ENCODE measurements at places on chromosomes 6 and 20.

DNA sequence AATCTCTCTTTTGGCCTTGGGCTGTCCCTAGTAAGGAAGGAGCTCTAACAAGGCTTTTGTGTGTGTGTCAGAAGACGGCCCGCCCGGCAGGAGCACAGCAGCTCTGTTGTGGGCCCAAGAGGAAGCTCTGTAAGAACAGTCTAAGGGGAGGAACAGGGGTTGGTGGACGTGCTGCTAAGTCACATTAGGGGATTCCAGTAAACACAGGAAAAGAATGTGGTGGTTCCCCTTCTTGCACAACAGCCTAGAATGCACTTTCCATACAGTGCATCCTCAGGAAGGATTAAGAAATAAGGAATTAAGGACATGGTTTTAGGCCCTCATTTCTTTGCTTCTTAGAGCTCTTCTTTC, 114.5 kb downstream of the RNF144B start:
- no peak for DNase-seq

GRCh38 chr20:22951966-22952365, 83.1 kb upstream of the SSTR4 start:
- DNase-seq = no peak

GRCh38 chr6:8948733-8949132, 513.4 kb upstream of the SLC35B3 start:
- DNase-seq = no peak

- peak; percentile 50 for DNase-seq
Measured at GRCh38 chr6:33314515-33314942, 651 bp upstream of the TAPBP start.

GRCh38 chr20:24977336-24977735, 15.2 kb downstream of the APMAP start:
- no peak for DNase-seq

DNA sequence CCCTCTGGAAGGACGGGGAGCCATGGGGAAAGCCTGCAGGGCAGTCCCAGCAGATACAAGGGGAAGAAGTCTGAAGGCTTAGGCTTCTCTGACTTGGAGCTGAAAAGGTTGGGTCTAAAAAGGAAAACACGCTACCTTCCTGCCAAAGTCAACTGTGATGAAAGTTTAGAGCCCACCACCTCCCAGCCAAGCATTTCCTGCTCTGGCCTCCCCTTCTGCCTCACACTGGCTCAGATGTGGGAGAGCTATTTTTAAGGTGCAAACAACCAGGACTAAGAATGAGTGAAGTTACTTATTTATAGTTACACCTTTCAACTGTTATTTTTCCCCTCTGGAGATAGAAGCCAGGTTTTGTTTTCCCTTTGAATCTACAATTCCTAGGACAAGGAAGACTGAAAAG, 21.2 kb downstream of the NEDD9 start:
- DNase-seq = no peak

- DNase-seq = no peak
Measured at GRCh38 chr6:42460883-42461282, 9.2 kb upstream of the TRERF1 start.

DNA sequence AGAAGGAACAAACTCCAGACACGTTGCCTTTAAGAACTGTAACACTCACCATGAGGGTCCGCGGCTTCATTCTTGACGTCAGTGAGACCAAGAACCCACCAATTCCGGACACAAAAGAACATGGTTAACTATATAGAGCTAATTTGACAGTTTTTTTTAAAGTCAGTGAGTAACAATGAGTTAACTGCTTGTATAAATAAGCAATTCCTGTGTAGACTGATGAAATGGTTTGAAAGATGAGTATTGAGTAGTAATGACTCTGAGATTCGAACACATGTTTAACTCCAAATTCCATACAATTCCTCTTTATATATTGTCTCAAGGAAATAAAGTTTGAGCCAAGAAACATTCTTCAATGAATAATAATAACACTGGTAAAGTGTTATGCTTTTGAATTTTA, 478.0 kb downstream of the MMUT start:
- no peak for DNase-seq

DNA sequence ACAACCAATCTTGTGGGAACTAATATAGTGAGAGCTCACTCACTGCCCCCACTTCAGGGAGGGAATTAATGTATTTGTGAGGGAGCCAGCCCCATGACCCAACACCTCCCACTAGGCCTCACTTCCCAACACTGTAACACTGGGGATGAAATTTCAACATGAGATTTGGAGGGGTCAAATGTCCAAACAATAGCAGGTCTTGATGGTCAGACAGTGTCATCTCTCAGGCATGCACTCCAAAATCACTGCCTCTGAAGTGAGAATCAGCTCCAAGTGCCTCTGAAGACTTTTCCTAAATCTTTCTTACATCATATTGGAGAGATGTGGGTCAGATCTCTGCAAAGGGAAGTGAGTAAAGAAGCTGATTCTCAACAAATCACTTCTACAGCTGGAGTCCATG, 13.8 kb upstream of the SAYSD1 start:
- no peak for DNase-seq

DNA sequence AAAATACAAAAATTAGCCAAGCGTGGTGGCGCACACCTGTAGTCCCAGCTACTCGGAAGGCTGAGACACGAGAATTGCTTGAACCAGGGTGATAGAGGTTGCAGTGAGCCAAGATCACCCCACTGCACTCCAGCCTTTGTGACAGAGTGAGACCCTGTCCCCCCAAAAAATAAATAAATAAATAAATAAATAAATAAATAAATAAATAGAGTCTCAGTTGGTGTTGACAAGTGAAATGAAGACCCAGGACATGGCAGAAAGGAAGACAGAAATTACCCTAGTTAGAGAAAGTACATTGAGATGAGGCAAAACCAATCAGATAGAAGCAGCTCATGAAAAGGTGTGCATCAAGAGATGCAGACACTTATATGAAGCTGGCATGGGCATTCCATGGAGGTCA, 105.0 kb downstream of the IBTK start:
- DNase-seq = no peak

DNA sequence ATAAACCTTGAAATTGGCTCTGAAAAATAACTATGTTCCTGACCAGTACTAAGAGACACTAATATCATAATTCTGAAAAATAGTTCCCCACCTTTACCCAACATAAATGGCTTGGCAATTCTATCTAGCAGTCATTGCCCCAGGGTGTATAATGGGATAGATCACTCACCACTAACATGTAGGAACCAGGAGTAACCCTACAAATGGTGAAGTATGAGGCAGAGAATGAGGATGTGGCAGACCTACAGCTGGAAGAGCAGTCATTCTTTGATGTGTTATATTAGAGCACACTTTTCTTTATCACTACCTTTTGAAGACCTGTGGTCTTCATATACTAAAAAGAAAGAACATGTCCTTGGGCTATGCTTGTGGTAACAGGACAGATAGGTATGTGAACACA, 136.5 kb upstream of the SYNDIG1 start:
- DNase-seq = no peak

DNA sequence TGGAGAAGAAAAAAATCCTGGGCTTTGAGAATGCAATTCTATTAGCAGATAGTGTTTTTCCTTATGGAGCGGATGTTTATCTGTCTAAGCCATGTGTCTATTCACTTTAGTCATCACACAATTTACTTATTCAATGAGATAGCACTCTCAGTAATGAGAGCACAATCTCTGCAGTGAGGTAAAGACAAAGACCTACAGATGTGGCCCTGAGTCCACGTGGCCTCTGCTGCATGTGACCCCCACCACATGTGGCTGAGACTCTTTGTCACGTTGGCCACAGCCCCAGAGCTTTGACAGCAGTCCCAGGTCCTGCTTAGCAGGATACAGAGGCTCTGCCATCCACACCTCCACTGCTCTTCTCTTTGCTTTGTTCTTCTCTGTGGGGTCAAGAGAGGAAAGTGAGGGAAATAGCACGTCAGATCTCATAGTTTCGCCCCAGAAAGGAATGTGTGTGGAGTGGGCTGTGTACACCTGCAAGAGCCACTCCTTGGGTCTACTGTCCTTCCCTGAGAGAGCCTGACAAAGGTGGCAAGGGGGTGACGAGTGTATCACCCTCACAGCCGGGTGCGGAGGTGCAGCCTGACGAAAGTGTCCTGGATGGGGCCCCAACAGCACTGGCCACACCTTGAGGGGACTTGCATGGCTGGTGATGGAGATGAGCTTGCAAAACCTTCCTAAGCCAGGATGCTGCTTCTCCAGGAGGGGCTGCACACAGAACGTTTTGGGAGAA, 40.7 kb downstream of the ZNF831 start:
- no peak for DNase-seq

GRCh38 chr20:23772074-23772473, 21.3 kb upstream of the CST1 start:
- DNase-seq = no peak

DNA sequence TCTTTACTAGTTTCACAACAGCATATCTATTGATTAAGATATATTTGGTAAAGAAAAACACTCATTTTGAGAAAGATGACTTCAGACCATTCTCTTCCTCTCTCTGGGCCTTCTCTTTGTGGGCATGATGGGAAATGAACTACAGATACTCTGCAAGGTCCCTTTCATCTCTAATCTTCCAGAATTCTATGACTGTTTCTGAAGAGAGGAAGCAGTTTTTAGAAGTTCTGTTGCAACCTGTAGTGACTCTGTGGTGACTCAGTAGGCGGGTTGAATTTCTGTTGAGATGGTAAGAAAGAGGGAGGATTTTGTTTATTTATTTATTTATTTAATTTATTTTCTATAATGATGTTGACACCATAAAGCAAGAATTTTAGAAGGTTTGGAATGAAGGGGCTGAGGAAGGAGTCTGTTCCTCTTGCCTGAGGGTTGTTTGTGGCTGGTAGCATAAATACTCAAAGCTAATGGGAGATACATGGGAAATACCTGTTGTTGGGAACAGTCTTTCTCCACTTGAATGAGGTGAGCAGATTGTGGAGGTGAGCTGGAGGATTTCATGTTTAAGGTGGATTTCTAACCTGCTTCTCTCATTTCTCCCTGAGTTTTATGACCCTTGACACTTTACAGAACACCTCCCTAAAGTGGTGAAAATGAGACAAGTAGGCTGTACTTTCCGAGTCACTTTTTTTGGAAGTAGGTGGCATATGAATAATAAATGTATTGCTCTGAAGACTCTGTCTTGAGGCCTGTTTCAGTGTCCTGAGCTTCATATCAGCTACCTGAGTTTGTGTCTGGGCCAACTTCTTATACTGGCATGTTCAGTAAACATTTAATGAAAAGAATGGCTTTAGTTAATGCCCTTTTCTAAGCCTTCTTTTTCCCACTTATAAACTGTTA, 15.0 kb downstream of the ACSS2 start:
- DNase-seq = no peak

GRCh38 chr6:100622907-100623692, 158.4 kb upstream of the SIM1 start:
- DNase-seq = no peak

GRCh38 chr6:77740380-77740779, 87.5 kb downstream of the MEI4 start:
- DNase-seq = no peak

- DNase-seq = no peak
Measured at GRCh38 chr6:153976921-153977693, 61.9 kb upstream of the OPRM1 start.

GRCh38 chr6:47132724-47133123, 90.6 kb upstream of the ADGRF1 start:
- DNase-seq = no peak

GRCh38 chr20:29878777-29879442, 1378.6 kb upstream of the DEFB115 start:
- no peak for DNase-seq

- no peak for DNase-seq
Measured at GRCh38 chr6:22132656-22133055, 164.2 kb downstream of the PRL start.

- DNase-seq = no peak
Measured at GRCh38 chr20:4252005-4252404, 236.6 kb upstream of the RNF24 start.

- DNase-seq = no peak
Measured at GRCh38 chr6:90293319-90293953, 3.2 kb downstream of the BACH2 start.

- DNase-seq = peak; percentile 56
Measured at GRCh38 chr20:59004763-59005522, 2.1 kb downstream of the CTSZ start.

GRCh38 chr6:90790696-90791095, 203.8 kb upstream of the MAP3K7 start:
- no peak for DNase-seq

DNA sequence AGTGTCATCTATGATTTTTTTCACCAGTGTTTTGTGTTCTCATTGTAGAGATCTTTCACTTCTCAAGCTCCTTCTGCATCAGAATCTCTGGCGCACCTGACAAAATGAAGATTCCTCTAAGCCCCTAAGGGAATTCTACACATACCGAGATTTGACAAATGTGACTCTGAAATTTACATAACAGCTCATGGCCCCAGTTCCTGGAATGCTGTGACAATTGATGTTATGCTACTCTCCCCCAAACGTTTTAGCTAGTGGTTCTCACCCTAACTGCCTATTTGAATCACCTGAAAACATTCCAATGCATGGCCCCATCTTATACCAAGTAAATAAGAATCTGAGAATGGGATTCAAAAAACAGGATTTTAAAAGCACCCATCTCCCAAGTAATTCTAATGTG, 162.1 kb upstream of the FKBP1C start:
- no peak for DNase-seq

GRCh38 chr6:140018588-140018987, 644.1 kb upstream of the CITED2 start:
- no peak for DNase-seq

GRCh38 chr6:133551847-133552341, 310.7 kb downstream of the EYA4 start:
- DNase-seq = no peak

DNA sequence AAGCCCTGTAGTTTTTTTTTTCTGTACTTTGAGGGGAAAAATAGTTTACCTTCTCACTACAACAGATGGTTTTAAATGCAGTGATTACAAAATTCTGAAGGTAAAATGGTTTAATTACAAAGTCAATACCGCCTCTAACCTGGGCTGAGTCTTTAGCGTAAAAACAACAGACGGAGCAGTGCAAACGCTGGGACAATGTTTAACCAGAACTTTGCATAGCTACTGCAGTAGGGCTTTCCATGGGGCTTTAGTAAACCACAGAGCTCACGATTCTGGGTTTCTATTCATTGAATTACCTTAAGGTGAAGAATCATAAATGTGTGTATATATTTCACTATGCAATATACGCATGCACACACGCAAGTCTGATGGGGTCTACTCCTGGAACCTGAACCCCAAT, 77.9 kb downstream of the RFX6 start:
- DNase-seq = no peak

- peak; percentile 32 for DNase-seq
Measured at GRCh38 chr6:37566111-37566949, 66.6 kb upstream of the CCDC167 start.

- DNase-seq = no peak
Measured at GRCh38 chr6:82957868-82958245, 107.8 kb downstream of the UBE3D start.

GRCh38 chr6:91428296-91428695, 841.4 kb upstream of the MAP3K7 start:
- no peak for DNase-seq
